CD4-positive, alpha-beta T cell treated with Interferon gamma for 1 hour (primary cell): ENCODE measurements at places on chromosomes 5 and 9.

DNA sequence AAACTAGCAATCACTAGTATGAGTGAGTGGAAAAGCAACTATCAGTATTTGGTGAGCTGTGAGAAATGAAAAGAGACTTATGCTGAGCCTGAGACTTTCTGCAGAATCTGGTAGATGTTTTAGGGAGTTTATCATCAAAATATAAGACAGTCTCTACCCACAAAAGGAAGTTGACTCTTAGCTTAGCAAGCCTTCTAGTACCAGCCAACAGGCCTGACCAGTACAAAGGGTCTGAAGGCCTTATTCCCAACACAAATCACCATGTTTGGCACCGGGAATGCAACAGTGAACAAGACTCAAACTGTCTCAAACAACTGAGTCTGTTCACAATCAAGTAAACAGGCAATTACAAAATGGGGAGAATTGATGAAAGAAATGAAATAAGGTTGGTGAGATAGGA, 244.4 kb downstream of the CWC27 start:
- DNase-seq: no peak

GRCh38 chr9:30522486-30522885, 1862.0 kb upstream of the ACO1 start:
- no peak for DNase-seq

DNA sequence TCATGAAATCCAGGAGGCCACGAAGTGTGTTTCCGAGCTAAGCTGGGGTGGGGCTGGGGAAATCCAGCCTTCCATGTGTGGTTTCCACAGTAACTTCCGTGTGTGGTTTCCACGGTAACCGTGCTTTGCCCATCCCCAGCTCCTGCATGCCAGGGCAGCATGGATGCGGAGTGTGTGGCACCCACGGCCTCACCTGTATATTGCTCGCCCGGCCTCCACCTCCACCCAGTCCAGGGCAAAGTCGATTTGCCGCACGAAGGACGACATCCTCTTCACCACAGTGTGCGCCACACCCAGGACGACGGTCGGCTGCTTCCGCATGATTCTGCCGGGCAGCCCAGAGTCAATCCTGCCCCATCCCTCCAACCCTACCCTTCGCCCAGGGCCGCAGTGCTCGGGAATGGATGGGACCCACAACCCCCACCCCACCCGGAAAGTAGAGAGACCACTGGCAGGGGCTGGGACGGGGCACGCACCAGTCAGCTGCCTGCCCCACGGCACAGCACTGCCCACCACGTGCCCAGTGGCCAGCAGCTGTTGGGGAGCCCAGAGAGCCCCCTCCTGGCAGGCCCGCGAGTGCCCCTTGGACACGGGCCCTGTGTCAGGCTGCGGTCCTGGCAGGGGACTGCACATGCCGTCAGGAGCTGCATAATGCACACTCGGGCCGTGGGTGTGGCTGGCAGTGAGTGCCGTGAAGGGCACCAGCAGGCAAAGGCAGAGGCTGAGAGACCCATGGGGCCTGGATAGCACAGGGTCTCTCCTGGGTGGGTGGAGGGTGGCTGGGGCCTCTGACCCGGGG, 39.0 kb upstream of the NSMF start:
- no peak for DNase-seq

GRCh38 chr9:127323393-127323792, 58.8 kb downstream of the GARNL3 start:
- DNase-seq: no peak

GRCh38 chr5:39906146-39906545, 481.4 kb upstream of the DAB2 start:
- no peak for DNase-seq

- no peak for DNase-seq
Observed at GRCh38 chr5:105259581-105260217, 1697.1 kb upstream of the NUDT12 start.

DNA sequence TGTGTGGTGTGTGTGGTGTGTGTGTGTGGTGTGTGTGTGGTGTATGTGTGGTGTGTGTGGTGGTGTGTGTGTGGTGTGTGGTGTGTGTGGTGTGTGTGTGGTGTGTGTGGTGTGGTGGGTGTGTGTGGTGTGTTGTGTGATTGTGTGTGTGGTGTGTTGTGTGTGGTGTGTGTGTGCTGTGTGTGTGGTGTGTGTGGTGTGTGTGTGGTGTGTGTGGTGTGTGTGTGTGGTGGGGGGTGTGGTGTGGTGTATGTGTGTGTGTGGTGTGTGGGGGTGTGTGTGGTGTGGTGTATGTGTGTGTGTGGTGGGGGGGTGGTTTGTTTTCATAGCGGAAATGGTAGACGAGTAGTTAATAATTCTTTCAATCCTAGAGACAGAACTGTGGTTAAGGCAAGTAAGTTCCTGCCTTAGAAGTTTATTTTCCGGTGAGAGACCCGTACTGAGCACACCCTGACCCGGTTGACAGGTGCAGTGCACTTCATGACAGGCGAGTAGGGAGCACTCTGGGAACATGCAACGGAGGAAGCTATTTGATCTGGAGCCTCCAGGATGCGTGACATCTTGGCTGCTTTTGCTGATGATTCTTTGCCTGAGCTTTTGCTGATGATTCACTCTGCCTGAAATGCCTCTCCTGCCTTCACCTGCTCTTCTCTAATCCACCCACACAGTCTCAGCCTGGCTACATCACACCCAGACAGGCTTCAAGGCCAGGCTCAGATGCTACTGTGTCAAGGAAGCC, 21.7 kb upstream of the FAT2 start:
- DNase-seq: peak; percentile 7

- no peak for DNase-seq
Observed at GRCh38 chr9:71644819-71645362, 123.4 kb downstream of the CEMIP2 start.

DNA sequence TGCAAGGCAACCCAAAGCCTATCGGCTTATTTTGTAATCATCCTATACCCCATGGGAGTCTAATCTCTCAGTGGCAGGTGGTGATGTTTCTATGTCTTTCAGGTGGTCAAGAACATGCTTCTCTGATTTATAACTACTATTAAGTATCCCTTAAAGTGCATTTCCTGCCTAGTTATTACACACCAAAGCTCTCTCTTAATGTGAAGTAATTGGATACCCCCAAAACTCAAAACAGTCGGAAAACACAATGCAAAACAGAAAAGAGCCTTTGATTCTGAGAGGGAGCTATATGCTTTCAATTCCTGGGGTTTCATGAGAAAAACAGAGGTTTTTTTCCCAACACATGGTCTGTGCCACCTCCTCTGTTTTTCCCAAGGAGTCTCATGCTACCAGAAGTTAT, 416.4 kb downstream of the CSNK1G3 start:
- no peak for DNase-seq

GRCh38 chr9:134778156-134778555, 102.5 kb upstream of the FCN2 start:
- DNase-seq: no peak

DNA sequence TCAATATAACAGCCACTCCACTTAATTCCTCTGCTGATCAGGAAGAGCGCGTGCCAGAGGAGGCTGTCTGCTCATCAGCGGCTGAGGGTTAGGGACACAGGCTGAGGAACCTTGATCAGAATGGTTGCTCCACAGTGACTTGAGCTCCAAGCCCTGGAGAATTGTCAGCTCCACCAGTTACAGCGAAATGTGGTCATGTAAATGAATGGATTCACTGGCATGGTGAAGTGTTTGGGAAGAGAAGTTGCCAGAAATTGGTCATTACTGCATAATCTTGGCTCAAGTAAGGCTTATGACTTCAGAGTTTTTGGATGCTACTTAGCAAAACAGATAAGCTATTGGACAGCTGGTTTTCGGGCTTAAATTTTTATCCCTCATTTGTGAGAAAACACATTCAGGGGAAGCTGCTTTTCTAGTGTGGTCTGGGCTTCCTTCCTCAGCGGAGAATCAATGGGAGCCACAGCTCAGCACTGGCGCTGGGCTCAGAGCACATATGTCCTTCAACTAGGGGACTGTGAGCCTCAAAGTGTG, 65.0 kb downstream of the PRRT1B start:
- no peak for DNase-seq

DNA sequence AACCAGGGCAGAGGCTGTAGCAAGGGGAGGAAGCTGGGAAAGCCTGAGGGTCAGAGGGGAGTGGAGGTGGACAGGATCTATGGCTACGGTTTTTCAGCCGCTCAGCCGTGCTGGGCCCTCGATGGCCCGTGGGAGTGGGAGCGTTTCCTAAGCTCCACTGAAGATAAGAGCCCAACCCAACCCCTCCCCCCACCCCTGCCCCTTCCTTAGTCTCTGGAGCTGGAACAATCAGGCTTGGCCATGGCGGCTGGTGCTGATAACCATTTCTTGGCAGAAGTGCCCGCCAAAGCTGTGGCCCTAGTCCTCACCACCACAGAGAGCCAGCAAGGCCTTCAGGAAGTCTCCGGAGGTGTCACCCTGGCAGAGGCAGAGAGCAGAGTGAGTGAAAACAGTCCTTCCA, 20.3 kb upstream of the TNIP1 start:
- DNase-seq: no peak

DNA sequence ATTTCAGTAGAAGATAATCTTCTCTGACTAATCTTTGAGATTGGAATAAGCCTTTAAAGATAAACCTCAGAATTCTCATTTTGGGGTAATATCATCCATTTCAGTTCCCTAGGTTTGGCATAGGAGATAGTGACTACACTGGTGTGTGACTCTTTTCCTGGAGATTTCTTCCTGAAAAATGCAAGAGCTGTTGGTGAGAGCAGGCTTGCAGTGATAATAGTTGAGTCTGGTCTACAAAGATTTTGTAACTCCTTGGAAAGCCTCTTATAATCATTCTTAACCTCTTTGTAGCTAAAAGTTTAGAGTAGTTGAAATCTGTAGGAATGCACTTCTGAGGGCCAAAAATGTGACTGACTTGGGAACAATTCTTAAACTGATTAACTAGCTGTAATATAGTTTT, 23.4 kb downstream of the RANBP17 start:
- no peak for DNase-seq

GRCh38 chr9:127444921-127445850, 6.0 kb downstream of the RPL12 start:
- no peak for DNase-seq

DNA sequence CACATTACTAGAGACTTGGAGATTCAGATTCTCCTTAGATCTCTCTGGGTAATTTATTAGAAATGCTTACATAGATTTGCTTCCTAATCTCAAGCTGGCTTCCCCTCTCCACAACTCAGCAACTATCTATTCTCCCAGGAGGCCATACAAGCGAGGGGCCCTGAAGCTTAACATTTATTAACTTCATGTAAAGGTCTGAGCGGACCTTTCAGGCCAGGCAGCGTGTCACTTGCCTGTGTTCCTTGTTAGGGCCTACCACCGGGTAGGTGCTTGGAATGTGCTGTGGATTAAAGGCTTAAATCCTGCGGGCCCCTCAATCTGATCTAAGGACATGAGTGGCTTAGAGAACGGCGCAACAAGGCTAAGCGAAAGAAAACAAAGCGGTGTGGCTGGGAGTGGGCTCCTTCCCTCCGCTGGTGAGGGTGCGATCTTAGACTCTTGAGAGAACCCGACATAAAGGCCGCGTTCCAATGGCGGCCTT, 712 bp upstream of the HSPA4 start:
- DNase-seq: no peak

DNA sequence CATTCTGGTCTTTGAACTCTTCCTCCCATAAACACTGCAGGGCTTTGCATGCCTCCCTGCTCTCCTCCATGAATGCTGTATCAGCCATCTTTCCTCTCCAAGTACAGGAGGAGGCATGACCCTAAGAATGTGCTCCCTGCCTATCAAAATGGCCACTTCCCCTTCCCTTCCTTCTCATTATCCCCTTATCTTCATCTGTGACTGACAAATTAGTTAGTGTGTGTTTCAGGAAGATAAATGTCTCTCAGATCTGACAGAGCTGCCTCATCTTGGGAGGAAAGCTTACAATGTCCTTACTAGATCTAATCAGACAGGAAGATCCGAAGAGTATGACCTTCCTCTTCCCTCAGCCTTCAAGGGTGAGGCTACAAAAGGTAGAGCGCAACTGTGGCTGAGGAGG, 46.2 kb downstream of the TLR4 start:
- DNase-seq: no peak

DNA sequence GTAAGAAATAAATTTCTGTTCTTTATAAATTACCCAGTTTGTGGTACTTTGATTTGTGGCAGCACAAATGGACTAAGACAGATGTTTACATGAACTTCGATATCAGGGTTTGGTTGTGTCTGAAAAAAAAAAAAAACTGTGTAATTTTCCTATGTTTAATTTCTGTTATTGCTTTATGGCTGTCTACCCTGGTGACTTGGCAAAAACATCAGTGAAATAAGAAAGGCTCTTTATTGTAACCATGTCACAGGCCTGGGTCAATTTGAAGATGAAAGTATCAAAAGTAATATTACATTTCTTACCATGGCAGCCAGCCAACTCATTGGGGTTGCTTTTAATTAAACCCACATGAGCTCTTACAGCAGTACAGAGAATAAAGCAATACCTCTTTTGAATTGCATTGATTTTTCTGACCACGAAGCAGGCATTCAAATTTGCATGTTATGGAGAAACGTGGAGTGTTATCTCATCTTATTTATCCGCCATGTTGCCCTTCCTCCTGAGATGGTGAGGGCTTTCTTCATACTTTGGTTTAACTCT, 20.6 kb upstream of the SV2C start:
- DNase-seq: no peak

GRCh38 chr5:177356746-177357145, 978 bp upstream of the RGS14 start:
- no peak for DNase-seq

DNA sequence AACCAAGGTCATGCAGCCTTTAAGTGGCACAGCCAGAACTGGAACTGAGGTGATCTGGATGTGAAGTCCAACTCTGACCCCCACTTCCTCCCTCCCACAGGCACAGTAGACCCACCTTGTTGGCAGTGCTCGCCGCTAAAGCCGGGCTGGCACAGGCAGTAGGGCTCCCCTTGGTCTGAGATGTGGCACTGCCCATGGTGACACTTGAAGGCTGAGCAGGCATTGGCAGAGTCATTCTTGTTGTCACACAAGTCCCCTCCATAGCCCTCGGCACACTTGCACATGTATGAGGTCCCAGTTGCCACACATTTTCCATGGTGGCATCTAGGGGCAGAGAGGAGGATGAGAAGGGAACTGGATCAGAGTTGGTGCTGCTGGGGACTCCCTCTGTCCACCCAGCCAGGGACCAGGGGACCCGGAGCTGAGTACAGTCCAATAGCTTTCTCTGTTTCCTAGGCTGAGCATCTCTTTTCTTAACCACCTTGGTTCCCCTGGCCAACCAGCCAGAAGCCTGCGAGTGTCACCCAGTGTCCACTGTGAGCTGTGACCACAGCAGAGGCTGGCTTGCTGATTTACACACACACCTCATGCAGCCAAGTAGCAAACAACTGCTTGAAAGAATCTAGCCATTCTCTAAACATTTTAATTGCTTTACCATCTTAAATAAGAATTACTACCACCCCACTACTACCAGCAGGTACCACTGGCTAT, 90.7 kb upstream of the PANK3 start:
- no peak for DNase-seq

- DNase-seq: no peak
Observed at GRCh38 chr9:35273591-35273990, 111.8 kb downstream of the UNC13B start.

DNA sequence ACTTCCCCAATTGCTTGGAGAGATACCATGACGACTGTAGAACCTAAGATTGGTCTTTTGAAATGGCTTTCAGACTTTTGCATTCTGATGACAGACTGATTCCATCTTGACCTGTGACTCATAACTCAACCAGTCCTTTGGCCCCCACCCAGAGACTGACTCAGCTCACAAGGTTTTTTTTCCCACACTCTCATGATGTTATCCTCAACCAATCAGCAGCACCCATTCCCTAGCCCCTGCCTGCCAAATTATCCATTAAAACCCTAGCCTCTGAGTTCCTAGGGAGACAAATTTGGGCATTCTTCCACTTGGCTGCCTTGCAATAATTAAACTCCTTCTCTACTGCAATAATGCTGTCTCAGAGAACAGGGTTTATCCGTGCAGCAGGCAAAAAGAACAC, 1263.3 kb upstream of the CDH9 start:
- DNase-seq: no peak

- no peak for DNase-seq
Observed at GRCh38 chr9:78354324-78354973, 57.5 kb downstream of the PSAT1 start.
